Midbrain (tissue), 1 donor: ENCODE measurements at places on chromosomes 5 and 9.

DNA sequence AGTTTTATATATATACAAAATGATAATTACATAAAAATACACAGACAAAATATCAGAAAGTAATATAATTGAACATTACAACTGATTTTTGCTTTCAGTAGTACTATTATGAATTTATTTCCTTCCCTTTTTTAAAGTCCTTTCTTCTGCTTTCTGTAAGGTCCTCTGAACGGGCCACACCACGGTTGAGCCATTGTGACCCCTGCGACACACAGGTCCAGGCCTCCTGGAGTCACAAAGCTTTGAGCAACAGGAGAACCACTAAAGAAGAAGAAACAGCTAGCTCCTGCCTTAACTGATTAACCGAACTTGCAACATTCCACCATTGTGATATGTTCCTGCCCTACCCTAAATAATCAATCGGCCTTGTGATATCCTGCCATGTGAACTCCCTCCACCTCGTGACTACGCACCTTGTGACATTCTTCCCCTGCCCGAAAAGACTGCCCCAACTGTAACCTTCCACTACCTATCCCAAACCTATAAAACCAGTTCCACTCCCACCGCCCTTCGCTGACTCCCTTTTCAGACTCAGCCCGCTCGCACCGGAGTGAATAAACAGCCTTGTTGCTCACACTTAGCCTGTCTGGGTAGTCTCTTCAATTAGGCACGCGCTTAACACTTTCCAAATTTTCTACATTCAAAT lies 375.0 kb upstream of the RFX3 start:
- DNase-seq = no peak

- no peak for DNase-seq
Measured at GRCh38 chr9:120608421-120608820, 28.5 kb upstream of the CDK5RAP2 start.

- DNase-seq = no peak
Measured at GRCh38 chr5:150640311-150641005, at the start of gene SYNPO. SYNPO (plus strand) TSS chr5:150640660; CDS start chr5:150648276, 7,616 bp downstream.

DNA sequence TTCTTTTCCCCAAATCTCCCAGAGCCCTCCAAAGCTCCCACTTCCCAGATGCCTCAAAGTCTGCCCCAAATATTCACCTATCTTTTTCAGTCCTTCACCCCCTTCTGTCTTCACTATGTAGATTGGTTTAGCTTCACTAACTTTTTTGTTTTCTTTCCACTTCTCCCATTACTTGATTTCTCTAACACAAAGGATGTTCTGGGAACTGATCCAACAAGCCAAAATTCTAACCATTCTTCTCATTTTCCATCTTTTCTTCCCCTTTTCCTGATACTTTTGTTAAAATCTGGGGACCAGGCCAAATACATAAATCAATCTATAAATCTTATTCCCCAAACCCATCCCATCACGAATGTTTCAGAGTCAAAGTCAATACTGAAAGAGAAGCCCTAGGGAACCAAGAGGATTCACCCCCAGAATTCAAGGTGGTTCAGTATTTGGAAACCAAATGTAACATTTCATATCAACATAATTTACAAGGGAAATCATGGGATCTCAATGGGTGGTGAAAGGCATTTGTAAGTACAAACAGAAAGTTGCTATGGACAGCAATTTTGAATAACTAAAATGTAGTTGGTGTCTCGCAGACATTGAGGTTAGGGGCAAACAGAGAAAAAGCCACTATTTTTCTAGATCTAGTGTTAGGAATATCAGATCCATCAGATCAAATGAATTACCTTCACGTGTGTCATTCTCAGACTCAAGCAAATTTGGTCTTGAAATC lies 35.3 kb downstream of the APTX start:
- DNase-seq = no peak

DNA sequence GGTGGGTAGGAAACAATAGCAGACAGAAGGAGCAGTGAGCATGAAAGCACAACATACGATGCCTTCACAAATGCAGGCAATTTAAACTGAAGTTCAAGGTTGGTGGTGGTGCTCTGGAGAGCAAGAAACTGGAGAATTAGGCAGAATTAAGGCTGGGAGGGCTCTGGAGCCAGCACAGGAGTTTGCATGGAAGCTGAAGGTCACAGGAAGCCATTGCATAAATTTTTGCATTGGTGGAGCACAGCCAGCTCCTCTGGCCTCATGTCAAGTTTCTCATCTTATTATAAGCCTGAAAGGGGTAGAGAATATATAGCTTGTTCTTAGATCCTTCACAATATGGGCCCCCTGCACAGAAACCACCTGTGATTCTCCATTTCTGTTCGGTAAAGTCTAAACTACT lies 207.4 kb downstream of the PAPPA start:
- DNase-seq = no peak

GRCh38 chr5:158886086-158886485 lies 213.6 kb downstream of the EBF1 start:
- no peak for DNase-seq

DNA sequence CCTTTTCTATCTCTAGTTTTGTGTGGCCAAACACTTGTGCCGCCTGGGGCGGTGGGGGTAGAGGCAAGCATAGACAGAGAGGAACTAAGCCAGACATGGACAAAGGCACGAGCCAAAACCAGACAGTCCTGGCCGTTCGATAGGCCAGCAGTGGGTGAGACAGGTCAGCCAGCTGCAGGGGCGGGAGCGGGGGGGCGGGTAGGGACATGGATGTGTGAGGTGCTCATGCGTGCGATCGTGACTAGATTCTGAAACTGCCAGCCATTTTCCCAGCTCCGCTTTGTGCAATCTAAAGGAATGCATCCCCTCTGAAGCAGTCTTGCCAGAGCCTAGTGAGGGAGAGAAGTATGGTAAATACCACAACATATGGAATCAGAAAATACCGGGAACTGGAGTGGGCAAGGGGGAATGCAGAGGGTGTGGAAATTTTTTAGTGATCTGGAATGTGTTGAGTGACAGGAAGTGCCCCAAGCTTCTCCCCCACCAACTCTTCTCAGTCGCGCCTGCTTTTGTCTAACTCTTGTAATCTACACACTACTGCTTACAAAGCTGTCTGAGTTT lies 111.9 kb downstream of the NR6A1 start:
- DNase-seq = peak; percentile 85

DNA sequence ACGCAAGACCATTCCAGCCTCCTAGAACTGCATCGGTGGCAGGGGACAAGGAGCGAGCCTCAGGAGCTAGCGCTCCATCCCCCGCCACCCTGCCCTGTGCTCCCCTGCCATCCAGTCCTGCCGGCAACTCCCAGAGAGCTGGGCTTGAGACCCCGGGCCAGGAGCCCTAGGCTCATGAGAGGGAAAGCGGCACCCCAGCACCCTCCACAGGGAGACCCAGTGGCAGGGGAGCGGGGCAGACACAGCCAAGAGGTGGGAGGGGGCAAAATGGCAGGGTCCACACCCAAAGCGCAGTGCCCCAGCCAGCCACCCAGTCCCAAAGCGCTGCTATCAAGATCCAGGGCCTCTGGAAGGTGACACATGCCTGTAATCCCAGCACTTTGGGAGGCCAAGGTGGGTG lies 12.7 kb downstream of the UBAC1 start:
- no peak for DNase-seq

- no peak for DNase-seq
Measured at GRCh38 chr5:52898961-52899680, 90.0 kb upstream of the ITGA2 start.

GRCh38 chr5:135140446-135141204 lies 106.6 kb upstream of the PITX1 start:
- peak; percentile 5 for DNase-seq

GRCh38 chr9:113465599-113466140 lies 2.1 kb downstream of the RGS3 start:
- no peak for DNase-seq

GRCh38 chr5:101327816-101328215 lies 424.7 kb upstream of the ST8SIA4 start:
- DNase-seq = no peak
